Esophagus muscularis mucosa (tissue), 4 donors: ENCODE measurements at places on chromosomes 16 and 17. TPM values are rescaled to one million over a fixed set of nuclear protein-coding genes. Genes with fewer than 3 reads are reported as not detected.

Gene PABPN1L
- not detected for total RNA-seq

Gene OSGIN1
- 7.1 TPM for total RNA-seq

Gene GRIN2C
- total RNA-seq = 0.42 TPM

Gene GAST
- total RNA-seq = not detected

- DNase-seq = no peak
These were observed 172.9 kb downstream of the FTO start for GRCh38 chr16:53876811-53877210.

GRCh38 chr17:72158895-72159885 is 38.4 kb downstream of the SOX9 start:
- DNase-seq = no peak

DNA sequence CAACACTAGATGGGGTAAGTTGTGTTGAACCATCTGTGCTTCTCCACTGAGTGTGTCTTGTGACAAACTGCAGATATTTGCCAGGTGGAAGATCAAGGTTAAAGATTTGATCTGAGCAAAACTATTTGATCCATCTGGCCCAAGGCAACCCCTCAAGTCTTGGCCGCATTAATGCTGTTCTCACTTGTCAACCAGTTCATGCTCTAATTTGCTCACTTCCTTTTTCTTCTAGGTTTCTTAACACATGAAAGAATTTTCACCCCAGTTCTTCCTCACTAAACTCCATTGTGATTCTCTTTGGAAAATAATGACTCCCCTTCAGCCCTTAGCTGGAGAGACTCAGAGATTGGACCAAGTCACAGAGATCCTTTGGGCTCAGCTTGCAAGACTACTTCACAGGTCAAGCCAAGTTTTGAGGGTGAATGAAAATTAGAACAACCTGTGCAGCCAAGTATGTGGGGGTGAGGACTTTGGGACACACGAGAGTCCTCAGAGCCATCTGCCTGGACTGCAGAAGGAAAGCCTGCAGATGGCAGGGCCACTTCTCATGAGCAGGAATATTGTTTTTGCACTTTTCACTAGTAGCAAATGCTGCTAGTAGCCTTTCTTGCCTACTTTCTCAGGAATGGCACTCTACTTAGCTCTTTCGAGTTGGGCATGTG is 166.5 kb downstream of the AXIN2 start:
- no peak for DNase-seq

GRCh38 chr16:4693956-4694641 is 737 bp downstream of the NUDT16L1 start:
- no peak for DNase-seq

GRCh38 chr17:78641243-78641642 is 64.0 kb upstream of the DNAH17 start:
- DNase-seq = no peak

- no peak for DNase-seq
These were observed 156.4 kb downstream of the SNX29 start for GRCh38 chr16:12132850-12133440.

- DNase-seq = no peak
These were observed 15.2 kb downstream of the HOXB4 start for GRCh38 chr17:48562934-48563333.

DNA sequence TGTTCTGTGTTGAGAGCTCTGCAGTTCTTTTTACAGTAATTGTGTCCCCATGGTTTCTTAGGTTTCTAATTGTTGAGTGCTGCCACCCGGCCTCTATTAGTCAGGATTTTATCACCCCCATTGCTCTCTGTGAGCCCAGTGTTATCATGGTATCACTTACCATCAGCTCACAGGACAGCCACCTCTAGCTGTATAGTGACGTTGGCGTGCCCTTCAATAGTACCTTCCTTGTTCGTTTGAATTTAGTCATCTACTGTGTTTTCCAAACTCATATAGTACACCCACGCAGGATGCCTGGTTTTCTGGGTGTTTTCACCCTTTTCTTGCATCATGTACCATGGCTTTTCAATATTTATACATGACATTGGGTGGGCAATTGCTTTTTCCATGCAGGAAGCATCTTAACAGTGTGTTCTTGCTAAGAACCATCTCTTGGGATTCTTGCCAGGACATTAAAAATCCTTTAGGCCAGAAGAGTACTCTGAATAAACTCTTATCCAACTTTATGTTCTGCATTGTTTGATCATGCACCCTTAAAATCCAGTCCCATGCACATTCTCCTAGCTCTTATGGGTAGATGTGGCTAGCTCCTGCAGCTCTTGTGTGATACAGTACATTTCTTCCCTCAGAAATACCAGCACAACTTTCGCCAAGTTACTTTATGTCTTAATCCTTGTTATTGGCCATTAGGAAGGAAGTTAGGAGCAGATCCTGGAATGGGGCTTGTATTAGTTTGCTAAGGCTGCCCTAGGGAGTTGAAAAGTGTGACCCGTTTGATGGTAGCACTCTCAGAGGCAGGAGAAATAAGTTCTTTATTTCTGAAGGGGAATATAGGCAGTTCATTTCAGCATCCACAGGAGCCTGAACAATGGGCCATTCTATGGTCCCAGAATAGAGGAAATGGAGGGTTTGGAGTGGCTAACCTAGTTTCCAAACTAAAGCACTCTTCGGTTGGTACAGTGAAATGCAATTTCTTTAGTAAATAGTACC is 11.3 kb upstream of the ABCA10 start:
- DNase-seq = no peak

DNA sequence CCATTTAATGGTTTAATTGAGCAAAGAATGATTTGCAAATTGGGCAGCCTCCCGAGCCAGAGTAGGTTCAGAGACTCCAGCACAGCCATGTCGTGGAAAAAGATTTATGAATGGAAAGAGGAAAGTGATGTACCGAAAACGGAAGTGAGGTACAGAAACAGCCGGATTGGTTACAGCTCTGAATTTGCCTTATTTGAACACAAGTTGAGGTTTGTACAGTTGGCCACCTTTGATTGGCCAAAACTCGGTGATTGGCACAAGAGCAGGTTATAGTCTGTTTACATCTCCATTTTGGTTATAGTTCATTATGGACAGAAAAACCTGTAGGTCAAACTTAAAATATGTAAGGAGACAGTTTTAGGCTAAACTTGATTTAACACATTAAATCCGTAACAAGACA is 44.5 kb downstream of the TENT4B start:
- no peak for DNase-seq

DNA sequence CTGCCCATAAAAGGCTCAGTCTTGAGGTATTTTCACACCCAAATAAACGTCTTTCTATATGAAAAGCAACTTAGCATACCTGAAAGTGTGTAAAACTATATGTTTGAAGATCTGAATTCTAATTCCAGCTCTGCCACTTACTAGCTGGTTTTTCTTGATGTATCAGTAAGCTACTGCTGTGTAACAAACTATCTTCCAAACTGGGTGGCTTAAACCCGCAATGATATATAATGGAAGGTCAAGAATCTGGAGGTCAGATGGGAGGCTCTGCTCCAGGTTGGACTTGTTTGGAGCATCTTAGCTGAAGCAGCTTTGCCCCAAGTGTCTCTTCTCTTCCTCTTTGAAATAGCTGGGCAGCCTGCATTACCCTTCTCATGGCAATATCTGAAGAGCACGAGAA is 164.3 kb upstream of the IRX5 start:
- DNase-seq = peak; percentile 81

DNA sequence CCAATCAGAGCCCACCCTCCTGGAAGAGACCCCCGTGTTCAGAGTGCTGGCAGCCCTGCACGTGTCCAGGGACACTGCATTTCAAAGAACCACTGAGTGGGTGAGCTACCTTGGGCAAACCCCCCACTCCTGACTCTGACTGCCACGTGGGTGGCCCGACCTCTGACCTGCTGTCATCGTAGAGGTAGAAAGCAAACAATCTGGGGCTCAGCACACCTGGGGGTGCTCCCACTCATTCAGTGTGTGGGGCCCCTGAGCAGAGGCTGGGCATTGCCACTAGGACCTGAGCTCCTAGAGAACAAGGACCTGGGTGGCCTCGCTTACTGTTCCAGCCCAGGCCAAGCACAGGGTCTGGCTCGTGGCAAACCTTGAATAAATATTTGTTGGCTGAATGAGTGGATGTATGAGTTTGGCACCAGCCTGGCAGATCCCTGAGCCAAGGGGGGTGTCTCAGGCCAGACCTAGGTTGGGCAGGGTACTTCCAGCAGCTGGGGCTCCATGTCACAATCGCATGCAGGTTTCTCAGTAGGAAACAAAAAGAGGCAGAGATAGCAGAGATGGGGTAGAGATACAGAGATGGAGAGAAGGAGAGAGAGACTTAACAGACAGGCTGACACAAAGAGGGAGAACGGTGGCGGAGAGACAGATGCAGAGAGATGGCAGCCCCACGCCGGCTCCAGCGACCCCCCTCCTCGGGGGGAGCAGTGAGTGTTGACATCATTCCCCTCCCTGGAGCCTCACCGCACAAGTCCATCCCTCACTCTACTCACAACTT is 5.4 kb upstream of the DRC7 start:
- DNase-seq = no peak

GRCh38 chr17:76569607-76570279 is 15.9 kb downstream of the ST6GALNAC2 start:
- DNase-seq = no peak
